ENCODE measurements at places on chromosomes 11 and 22.

GRCh38 chr11:63226488-63227114 is 16.8 kb downstream of the SLC22A25 start:
- DNase-seq = no peak

- no peak for DNase-seq
These were observed 31.9 kb upstream of the SMIM38 start for GRCh38 chr11:69123593-69124545.

GRCh38 chr22:44424867-44425693 is 73.0 kb downstream of the RTL6 start:
- no peak for DNase-seq

DNA sequence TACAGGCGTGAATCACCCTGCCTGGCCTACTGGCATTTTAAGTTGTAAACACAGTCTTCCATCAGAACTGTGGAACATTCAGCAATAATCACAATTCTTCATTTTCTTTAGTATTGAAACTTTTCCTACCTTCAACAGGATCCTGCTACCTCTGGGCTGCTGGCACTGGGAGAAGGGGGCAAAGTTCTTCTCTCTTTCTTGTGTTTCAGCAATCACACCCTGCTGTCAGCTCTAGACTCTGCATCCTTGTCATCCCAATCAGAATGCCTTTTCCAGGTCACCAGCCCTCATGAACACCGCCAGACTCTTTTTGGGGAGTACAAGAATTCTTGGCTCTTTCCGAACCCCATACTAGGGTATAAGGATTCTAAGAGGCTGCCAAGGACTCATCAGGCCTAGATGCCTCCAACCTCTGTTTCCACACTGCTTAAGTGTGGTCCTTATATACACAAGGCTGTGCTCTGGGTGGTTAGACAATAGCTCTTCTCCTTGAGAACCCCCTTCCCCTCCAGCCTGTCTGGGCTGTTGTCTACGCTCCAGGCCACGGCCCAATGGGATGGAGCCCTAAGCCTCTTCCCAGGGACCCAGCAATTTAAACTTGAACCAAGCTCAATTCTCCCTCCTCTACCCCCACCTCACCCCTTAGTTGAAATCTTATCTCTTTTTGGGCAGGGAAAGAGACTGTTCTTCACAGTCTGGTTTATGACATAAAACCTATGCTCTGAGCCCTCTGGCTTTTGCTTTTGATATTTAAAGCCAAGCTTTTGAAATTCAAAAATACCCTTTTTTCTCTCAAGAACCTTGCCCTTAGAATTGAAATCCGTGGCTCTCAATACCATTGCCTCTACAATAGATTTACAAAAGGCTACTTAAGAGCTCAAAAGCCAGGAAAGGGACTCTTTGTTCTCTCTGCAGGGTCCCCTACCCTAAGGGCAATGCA is 327.4 kb downstream of the BUD13 start:
- no peak for DNase-seq

DNA sequence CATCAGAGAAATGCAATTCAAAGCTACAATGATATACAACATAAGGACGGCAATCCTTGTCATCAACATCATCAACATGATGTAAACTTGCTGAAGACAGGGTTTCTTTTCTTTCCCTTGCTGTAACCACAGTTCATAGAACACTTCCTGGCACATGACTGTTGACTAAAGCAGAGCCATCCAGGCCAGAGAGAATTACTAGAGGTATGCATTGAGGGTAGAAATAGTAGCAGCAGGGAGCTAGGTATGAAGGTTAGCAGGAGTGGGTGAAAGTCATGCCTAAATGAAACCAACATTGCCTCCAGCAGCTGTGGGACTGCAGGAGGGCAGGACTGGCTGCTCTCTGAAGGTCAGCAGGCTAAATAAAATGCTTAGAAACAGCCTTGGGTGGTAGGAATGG is 103.7 kb downstream of the LRRC32 start:
- DNase-seq = no peak

- DNase-seq = no peak
These were observed 10.9 kb upstream of the NEAT1 start for GRCh38 chr11:65411681-65412070.

- peak; percentile 1 for DNase-seq
These were observed 12.7 kb downstream of the MRGPRX3 start for GRCh38 chr11:18145025-18145424.

DNA sequence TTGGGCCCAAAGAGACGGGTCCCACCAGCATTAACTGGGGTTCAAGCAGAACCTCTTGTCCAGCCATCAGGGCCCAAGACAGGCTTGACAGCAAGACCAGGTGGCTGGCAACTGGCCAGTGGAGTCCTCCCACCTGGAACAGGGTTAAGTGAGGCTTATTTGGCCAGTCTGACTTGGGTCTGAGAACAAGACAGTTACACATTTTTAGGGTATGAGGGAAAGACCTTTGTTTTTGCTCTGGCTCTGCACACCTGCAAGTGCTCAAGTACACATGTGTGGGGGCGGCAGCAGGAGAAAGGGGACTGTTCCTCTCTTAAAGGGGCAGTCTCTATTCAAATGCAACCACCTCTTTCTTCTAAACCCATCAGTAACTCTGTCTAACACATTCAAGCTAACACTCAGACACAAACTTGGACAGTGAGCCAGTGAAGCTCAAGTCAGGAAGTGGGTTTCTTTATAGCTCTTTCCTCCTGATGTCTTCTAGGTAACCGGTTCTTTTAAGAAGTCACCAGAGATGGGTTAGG is 116.2 kb downstream of the ETS1 start:
- no peak for DNase-seq

All from fibroblast of villous mesenchyme (primary cell).